ENCODE measurements at places on chromosomes 5 and 9.
A peak's percentile ranks its signal among the peaks of the same experiment; 100 is the strongest.

- no peak for DNase-seq
Observed at GRCh38 chr9:123036893-123037545, 3.6 kb downstream of the GPR21 start.

GRCh38 chr5:168962306-168962705 is 338.6 kb downstream of the SLIT3 start:
- no peak for DNase-seq

DNA sequence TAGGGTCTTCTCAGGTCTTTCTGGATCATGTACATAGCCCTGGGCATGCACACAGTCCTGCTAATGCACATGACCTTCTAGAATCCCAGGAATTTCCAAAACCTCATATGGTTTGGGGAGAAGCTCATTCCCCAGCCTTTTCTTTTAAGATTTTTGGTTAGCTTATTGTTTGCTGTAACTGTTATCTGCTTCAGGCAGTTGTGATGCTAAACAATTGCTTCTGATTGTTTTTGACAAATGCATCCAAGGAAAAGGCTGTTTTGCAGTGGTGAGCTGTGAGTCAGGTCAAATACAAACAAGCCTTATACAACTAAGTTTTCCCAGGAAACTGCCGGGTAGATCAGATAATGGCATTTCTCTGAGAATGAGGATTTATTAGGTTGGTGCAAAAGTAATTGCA is 32.7 kb downstream of the SMC5 start:
- DNase-seq, result no peak

DNA sequence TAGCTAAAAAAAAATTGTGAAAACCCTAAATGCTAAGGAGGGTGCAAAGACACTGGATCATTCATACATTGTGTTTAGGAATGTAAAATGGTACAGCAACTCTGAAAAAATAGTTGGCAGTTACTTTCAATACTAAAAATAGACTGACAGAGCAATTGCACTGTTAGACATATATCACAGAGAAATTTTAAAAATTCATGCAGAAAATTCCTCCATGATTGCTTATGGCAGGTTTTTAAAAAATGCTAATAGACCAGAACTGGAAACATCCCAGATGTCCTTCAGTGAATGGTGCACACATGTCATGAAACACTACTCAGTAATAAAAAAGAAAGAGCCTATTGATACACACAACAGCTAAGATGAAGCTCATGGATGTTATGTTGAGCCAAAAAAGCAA is 349.8 kb upstream of the DAB2 start:
- no peak for DNase-seq

DNA sequence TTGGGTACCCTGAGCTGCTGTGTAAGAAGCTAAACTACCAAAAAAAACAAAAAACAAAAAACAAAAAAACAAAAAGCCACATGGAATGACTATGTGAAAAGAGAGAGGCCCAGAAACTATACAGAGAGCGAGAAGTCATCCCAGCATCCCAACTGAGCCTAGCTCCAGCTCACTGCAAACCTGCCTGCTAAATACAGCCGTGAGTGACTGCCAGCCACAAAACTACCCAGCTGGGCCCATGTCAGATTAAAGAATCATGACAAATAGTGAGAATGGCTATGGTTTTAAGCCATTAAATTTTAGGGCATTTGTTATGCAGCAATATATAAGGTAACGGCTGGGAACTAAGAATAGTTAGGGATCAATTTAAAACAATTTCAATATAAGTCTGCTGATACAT is 335.1 kb upstream of the PDE4D start:
- DNase-seq, result no peak

GRCh38 chr9:84293001-84293798 is 47.4 kb downstream of the SLC28A3 start:
- DNase-seq, result no peak

- peak; percentile 40 for DNase-seq
Observed at GRCh38 chr5:36397901-36398536, 96.3 kb upstream of the RANBP3L start.

- no peak for DNase-seq
Observed at GRCh38 chr5:167899490-167900070, 391.9 kb upstream of the WWC1 start.

DNA sequence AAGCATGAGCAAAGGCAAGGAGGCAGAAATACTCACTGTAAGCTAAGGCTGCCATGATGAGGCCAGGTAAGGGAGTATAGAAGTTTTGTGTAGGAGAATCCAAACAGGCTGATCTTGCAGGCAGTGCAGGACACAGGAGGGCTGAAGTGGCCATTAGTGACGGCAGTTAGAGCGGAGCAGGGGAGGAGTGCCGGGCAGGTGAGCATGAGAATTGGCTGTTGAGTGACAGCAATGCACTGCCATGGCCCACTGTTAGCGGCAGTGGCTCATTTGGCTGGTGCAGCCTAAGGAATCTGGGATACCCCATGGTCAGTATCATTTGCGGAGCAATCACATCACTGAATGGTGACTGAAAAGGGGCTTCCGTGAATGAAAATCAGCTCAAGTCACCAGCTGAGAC is 22.8 kb downstream of the RGS3 start:
- no peak for DNase-seq

- DNase-seq, result no peak
Observed at GRCh38 chr5:173932695-173933139, 44.6 kb downstream of the CPEB4 start.

GRCh38 chr5:151079838-151080612 is 809 bp downstream of the TNIP1 start:
- no peak for DNase-seq

- DNase-seq, result no peak
Observed at GRCh38 chr9:18390393-18390792, 83.6 kb upstream of the ADAMTSL1 start.

- DNase-seq, result no peak
Observed at GRCh38 chr5:82356021-82356420, 77.9 kb upstream of the RPS23 start.

DNA sequence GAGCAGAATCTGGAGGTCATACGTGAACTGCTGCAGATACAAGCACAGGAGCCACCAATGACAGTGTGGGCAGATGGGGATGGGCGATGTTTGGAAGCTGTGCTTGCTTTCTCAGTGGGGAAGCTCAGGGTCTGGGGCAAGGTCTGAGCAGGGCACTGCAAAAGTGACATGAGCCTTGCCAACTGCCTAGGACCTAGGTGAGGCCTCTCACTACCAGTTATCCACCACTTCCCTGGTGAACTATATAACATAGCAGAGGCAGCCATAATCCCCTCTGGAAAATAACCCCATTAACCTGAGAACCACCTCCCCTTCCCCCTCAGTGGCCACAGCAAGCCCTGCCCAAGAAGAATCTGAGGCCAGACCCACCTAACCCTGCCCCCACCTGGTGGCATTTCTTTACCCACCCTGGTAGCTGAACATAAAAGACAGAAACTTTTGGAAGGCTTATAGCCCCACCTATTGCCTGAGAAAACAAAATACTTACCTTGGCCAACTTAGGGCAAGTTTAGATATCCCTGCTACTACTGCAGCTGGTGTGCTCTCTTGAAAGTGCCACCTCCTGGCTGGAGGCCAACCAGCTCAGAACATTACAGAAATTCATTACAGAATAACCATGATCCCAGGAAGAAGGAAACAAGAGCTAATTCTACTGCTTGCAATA is 18.8 kb upstream of the SPEF2 start:
- no peak for DNase-seq

DNA sequence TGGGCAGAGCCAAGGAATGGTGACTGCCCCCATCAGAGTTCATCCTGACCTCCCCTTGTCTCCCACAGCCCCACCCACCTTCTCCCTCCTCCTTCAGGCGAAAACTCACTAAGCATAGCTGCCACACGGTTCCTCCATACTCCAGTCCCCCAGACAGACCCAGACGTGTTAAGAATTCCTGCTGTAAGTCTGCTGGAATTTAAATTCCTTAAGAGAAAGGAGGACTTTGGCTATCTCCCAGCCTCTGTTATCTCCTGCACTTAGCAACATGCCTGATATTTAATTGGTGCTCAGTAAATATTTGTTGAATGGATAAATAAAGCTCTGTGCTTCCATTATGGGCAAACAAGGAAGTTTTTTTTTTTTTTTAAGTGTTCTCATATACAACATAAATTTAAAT is 213.7 kb downstream of the RFK start:
- no peak for DNase-seq

DNA sequence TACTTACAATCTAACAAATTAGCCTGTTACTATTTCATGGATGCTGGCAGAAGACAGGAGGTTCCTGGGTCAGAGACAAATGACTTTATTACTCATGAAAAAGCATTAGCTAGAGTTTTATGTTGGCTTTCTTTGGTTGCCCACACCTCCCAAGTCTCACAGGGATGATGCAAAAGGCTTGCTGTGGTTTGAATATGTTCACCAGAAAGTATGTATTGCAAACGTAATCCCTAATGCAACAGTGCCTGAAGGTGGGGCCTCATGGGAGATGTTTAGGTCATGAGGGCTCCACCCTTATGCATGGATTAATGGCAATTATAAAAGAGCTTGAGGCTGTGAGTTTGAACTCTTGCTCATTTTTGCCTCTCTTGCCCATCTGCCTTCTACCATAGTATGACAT is 28.5 kb downstream of the DPYSL3 start:
- no peak for DNase-seq

- DNase-seq, result no peak
Observed at GRCh38 chr9:22047596-22047995, 38.5 kb upstream of the CDKN2B start.

- DNase-seq, result no peak
Observed at GRCh38 chr9:14063756-14064155, 250.2 kb downstream of the NFIB start.

DNA sequence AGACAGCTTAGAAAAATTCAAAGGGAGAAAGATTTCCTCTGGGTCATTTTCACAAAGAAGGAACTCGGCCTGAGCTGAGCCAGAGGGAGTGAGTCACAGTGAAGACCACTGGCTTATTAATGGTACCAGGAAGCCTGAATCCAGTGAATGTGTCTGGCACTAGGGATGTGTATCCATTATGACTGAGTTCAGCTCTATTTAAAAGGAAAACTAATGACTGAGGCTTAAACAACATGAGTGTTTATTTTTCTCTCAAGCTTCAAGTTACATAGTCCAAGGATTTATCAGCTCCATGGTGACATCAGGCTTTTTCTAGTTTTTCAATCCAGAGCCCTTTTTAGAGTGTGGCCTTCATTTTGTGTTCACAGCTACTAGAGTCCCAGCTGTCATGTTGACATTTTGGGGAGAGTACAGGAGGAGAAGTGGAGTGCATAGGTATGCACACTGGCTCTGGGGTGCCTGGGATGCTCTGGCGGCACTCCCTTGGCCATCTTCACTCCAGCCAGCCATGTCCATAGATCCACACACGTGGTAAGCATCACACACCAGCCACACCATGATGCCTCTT is 159.5 kb upstream of the ERCC6L2 start:
- DNase-seq, result no peak

DNA sequence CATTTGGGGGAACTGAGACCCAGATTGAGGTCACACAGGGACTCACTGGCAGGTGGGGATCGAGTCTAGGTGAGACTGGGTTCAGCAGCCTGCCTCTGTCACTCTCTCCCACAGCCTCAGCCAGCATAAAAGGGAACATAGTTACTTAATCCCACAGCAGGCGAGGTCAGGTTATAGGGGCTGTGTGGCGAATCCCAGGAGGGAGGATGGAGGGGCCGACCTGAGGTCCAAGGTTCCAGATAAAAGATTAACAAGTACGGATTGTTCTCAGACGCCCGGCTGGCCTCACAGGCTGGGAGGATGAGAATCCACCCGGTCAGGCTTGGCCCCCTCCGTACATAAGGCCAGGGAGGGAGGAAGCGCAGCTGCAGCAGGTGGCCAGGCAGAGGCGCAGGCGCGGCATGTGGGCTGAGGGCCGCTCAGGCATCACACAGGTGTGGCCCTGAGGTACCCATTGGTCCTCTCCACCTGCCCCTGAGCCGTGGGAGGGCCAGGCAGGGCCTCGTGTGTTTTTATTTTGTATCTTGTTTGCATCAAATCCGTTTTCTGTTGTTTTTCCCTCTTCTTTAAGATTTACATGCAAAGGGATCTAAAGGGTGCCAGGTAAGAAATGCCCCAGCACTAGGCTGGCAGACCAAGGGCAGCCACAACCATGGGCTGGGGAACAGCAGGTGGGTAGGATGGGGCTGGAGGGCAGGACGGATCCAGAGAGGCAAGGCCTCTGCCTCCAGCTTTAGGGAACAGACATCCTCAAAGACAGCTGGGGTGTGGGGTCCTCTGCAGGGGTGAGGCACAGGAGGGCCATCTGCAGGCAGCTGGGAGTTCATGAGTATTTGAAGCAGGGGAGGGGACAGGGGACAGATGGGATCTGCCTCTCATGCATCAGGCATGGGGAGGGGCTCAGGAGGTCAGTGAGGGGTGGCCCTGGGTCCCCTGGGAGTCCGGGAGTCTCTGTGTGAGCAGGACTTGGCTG is 3.6 kb downstream of the SUSD3 start:
- no peak for DNase-seq

GRCh38 chr5:90675222-90675621 is 116.6 kb downstream of the ADGRV1 start:
- no peak for DNase-seq

GRCh38 chr5:96680759-96681470 is 18.7 kb downstream of the CAST start:
- no peak for DNase-seq

DNA sequence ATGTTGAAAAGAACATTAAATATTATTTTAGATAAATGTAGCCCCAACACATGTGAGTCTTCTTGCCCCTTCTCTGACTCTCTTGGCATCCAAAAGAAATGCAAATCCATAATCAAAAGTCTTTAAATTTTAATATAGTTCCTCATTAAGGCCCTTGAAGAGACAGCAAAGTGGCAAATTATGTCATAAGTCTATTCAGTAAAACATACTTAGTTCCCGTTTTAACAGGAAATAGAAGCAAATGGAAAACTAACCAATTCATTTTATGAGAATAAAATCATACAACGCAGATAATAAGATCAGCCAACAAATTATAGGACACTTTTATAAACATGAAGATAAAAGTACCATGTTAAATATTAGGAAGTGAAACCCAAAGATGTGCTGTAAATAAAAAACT is 20.1 kb upstream of the IFNB1 start:
- no peak for DNase-seq

- no peak for DNase-seq
Observed at GRCh38 chr5:60026161-60026560, 132.6 kb upstream of the PDE4D start.

DNA sequence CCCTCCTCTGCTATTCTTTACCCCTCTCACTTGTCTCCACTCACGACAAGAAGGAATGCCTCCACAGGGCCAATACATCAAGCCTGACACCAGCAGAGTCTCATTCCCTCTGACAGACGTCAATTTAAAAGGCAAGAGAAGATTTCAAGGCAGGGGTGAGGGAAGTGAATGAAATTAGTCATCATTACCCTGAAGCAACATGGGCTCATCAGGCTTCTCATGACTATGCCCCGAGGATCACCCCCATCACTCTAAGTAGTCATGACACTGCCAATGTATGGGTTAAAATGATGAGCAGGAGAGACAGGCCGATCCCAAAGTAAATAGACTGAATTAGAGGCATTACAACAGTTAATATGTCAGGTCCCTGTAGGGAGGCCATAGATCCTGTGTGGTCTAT is 504.4 kb downstream of the TLE4 start:
- DNase-seq, result no peak

Data from renal cortex interstitium (tissue), 15 donors.